ENCODE measurements at places on chromosomes 3 and 15. TPM values are rescaled to one million over a fixed set of nuclear protein-coding genes. Genes with fewer than 3 reads are reported as not detected.

DNA sequence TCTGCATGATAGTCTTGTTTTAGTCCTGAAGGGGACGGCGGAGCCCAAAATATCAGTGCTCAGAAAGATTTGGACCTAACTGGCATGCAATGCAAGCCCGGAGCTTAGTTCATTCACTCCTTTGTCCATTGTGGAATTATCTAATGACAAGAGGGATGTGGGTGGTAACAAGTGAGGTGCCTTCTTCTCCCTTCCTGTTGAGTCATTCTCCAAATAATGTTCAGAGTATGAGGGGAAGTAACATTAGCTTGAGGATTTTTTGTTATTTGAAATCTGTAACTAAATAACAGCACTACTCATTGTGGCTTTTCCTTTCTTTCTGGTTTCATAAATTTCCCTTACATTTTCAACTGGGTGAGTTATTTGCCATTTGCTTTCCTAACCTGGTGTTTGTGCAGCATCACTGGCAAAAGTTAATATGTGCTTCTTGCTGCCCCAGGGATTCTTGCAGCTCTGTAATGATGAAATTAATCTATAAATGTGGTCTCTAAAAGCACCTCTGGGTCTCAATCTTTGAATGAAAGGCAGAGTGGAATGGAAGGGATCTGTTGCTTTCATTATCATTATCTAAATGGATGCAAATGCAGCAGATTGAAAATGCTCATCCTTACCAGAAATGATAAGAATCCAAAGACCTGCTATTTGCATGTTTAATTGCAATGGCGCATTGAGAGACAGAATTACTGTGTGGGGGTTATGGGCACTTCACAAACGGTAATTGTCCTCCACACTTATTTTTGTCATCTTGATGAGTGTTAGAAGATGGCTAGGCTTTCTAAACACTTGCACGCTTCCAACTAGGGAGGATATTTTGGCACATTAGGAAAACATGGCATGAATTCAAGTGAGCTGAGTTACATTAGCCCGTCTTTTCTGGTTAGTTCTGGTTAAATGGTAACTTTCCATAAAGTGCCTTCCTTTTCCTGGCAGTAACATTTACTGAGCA is 89.9 kb upstream of the MITF start:
- no peak overlapping the region for H3K27ac ChIP-seq
- no peak for DNase-seq
- no peak overlapping the region for H3K4me3 ChIP-seq
- H3K36me3 ChIP-seq, result no peaks in the 10 kb centered on the region
- H3K4me1 ChIP-seq, result no peaks in the 10 kb centered on the region

- no peak overlapping the region for H3K4me3 ChIP-seq
- DNase-seq, result no peak
- no peak overlapping the region for H3K27ac ChIP-seq
- H3K27me3 ChIP-seq, result peaks cover 11% of the 10 kb centered on the region
Measured at GRCh38 chr3:180633722-180634121, 31.8 kb downstream of the TTC14 start.

DNA sequence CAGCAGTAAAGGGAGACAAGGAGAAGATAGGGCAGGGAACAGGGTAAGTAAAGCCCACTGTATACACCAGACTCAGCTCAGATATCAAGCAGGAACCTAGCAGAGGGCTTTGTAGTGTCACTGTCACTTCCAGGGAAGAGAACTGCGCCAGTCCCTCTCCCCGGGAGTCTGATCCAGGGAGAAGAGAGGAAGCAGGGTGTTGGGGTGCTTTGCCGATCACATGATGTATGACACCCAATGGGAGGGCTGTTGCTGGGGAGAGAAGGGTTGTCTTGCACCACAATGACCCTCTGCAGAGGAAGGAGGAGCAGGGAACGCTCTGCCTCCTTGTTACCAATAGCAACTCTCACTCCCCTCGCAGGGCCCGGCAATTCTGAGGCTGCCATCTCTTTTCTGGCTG is 147.2 kb upstream of the SLC2A2 start:
- DNase-seq, result no peak
- H3K4me3 ChIP-seq, result no peak overlapping the region
- peaks cover 13% of the 10 kb centered on the region for H3K36me3 ChIP-seq
- no peak overlapping the region for H3K27ac ChIP-seq
- no peaks in the 10 kb centered on the region for H3K27me3 ChIP-seq
- no peaks in the 10 kb centered on the region for H3K4me1 ChIP-seq

GRCh38 chr3:141887051-141887450 is 10.6 kb downstream of the ATP1B3 start:
- peaks cover 3% of the 10 kb centered on the region for H3K4me1 ChIP-seq
- H3K27me3 ChIP-seq, result no peaks in the 10 kb centered on the region
- H3K4me3 ChIP-seq, result no peak overlapping the region
- no peaks in the 10 kb centered on the region for H3K36me3 ChIP-seq

DNA sequence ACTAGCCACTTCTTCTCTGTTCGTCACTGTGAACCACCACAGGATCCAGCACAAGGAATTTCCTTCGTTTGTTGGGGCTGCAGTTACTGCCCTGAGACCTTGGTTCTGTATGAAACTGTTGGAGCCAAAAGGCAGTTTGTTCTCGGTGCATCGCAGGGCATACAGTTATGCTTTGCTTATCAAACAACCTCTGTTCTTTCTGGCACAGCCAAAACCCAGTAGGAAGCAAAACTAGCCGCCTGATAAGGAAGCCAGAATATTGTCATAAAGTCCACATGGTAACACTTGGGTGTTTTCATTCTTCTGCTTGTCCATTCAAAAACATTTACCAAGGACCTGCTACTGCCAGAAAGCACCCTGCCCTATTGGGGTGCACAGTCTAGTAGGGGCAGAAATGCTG is 116.1 kb downstream of the RAB11A start:
- H3K4me1 ChIP-seq, result peaks cover 5% of the 10 kb centered on the region
- H3K4me3 ChIP-seq, result no peak overlapping the region
- DNase-seq, result no peak
- peaks cover 11% of the 10 kb centered on the region for H3K27me3 ChIP-seq
- no peak overlapping the region for H3K27ac ChIP-seq

GRCh38 chr3:153626158-153626557 is 464.1 kb downstream of the RAP2B start:
- no peak overlapping the region for H3K27ac ChIP-seq
- peaks cover 52% of the 10 kb centered on the region for H3K4me1 ChIP-seq

DNA sequence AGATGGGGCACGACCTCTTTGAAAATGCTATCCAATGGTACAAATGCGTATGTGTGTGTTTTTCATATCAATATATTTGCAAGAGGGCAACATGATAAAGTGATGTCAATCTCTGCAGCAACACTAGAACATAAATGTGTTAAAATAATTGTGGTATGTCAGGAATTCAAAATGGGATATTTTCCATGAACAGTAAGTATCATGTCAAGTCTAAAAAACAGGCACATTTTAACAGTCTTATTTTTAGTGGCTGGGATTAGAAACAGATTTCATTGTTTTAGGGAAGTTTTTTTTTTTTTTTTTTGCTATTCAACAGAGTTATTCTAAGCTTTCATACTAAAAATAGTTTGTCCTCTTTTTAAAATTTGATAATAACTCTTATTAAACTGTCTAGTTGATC is 209.8 kb downstream of the GAP43 start:
- no peaks in the 10 kb centered on the region for H3K36me3 ChIP-seq
- DNase-seq, result no peak
- no peak overlapping the region for H3K27ac ChIP-seq
- no peaks in the 10 kb centered on the region for H3K27me3 ChIP-seq

DNA sequence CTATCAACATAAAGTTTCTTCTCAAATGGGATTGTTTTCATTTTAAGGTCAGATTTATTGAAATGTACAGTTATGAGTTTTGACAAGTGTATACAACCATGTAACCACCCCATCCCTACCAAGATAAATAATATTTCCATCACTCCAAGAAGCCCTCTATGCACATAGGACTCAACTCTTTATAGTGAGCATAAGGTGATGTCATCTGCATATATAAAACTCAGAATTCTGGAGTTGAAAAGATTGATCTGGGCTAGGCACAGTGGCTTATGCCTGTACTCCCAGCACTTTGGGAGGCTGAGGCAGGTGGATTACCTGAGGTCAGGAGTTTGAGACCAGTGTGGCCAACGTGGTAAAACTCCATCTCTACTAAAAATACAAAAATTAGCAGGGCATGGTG is 10.3 kb upstream of the GK5 start:
- no peaks in the 10 kb centered on the region for H3K27me3 ChIP-seq
- DNase-seq, result no peak
- no peaks in the 10 kb centered on the region for H3K4me1 ChIP-seq
- no peaks in the 10 kb centered on the region for H3K36me3 ChIP-seq
- H3K4me3 ChIP-seq, result no peak overlapping the region

DNA sequence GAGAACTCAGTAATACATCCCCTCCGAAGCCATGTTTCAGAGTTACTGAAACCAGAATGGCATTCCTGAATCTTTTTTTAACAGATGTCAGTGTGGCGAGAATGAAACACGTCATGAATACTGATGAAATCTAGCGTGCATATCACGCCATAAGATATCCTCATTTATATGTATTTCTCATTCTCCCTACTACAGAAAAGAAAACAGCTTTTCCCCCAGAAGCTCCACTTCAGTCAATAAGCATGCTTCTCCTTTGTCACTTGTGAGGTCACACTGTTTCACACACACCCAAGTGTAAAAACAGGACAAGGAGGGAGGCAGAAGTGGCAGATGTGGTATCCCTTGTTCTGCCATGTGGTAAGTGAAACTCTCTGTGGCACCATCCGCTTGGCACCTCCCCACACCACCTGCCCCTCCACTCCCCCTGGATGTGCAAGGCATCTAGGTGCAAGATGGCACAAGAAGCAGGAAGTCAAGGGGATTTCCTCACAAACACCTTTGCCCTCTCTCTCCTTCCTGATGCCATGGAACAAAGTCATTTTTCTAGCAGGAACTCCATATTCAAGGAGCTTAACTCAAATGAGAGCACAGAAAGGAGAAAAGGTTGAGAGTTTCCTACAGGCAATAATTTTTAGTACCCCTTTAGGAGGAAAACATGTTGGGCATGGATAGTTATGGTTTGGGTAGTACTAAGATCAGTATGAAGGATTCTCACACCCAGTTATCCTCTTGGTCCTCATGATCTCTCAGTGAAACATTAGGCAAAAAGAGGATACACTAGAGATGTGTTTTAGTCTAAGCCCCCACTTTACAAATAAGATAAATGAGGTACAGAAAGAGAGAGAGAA is 47.5 kb upstream of the FRMD4B start:
- no peaks in the 10 kb centered on the region for H3K27me3 ChIP-seq
- H3K27ac ChIP-seq, result no peak overlapping the region
- H3K4me1 ChIP-seq, result no peaks in the 10 kb centered on the region
- H3K4me3 ChIP-seq, result no peak overlapping the region

- no peaks in the 10 kb centered on the region for H3K4me1 ChIP-seq
- no peak overlapping the region for H3K4me3 ChIP-seq
- DNase-seq, result no peak
- H3K27ac ChIP-seq, result no peak overlapping the region
Measured at GRCh38 chr3:169218314-169218983, 445.1 kb downstream of the MECOM start.

DNA sequence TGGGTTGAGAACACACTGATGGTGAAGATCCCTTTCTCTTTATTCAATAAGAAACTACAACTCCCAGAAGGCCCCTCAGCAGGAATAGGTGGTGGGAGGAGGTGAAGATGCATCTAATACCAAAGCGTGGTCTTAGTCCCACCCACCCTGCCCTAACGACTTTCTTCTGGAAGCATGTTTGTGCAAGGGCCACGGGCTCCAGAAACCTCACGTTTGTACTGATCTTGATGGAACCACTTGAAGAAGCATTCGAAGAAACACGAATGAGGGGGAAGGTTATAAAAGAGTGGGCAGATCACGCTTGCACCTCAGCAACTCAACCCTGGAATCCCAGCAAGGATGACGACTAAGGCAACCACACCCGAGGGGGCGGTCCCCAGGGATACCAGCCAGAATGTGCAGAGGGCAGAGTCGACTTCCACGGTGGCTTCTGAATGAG is 10.6 kb upstream of the SLC25A36 start:
- H3K27me3 ChIP-seq, result peaks cover 7% of the 10 kb centered on the region
- H3K4me3 ChIP-seq, result no peak overlapping the region
- no peaks in the 10 kb centered on the region for H3K4me1 ChIP-seq
- no peaks in the 10 kb centered on the region for H3K36me3 ChIP-seq

DNA sequence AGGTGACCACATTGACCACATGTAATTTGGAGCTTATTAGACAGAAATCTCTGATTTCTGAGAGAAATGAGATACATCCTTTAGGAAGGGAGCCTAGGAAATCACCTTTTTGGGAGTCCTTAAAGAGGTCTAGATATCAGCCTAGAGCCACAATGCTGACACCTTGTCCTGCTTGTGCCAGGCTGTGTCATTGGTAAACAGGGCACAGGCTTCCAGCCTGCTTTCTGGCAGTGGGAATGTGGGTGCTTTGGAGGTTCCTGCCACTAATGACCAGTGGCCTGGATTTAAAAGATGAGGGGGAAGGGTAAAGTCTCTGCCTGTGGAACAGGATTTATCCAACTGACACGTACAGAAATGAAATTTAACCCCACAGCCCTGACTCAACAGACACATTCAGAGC is 169.8 kb upstream of the KBTBD8 start:
- H3K36me3 ChIP-seq, result no peaks in the 10 kb centered on the region
- H3K27me3 ChIP-seq, result no peaks in the 10 kb centered on the region
- H3K4me3 ChIP-seq, result no peak overlapping the region
- H3K4me1 ChIP-seq, result no peaks in the 10 kb centered on the region

- no peaks in the 10 kb centered on the region for H3K36me3 ChIP-seq
- no peak for DNase-seq
- H3K27me3 ChIP-seq, result no peaks in the 10 kb centered on the region
- H3K4me3 ChIP-seq, result no peak overlapping the region
- H3K27ac ChIP-seq, result no peak overlapping the region
- H3K4me1 ChIP-seq, result no peaks in the 10 kb centered on the region
Measured at GRCh38 chr3:178545337-178545736, 9.1 kb downstream of the KCNMB2 start.

GRCh38 chr15:40769274-40770146 is at the start of gene C15orf62:
C15orf62 (plus strand) TSS chr15:40769980; CDS start chr15:40770496, 516 bp downstream.
- DNase-seq, result peak; percentile 40
- no peak within 1 kb of the TSS for H3K4me3 ChIP-seq
- no peaks in the 10 kb centered on the region for H3K27me3 ChIP-seq
- H3K36me3 ChIP-seq, result peaks cover 3% of the 10 kb centered on the region
- no peak within 1 kb of the TSS for H3K27ac ChIP-seq

- no peak for DNase-seq
- H3K4me3 ChIP-seq, result no peak overlapping the region
- H3K4me1 ChIP-seq, result peaks cover 7% of the 10 kb centered on the region
- H3K27ac ChIP-seq, result no peak overlapping the region
- H3K27me3 ChIP-seq, result no peaks in the 10 kb centered on the region
- H3K36me3 ChIP-seq, result no peaks in the 10 kb centered on the region
Measured at GRCh38 chr3:11250902-11251806, 21.0 kb upstream of the ATG7 start.

- DNase-seq, result peak; percentile 7
- H3K27me3 ChIP-seq, result no peaks in the 10 kb centered on the region
- H3K4me3 ChIP-seq, result no peak overlapping the region
- no peak overlapping the region for H3K27ac ChIP-seq
- no peaks in the 10 kb centered on the region for H3K4me1 ChIP-seq
Measured at GRCh38 chr15:88274553-88275460, 18.3 kb upstream of the NTRK3 start.

Gene MYRIP
- not detected for total RNA-seq

Gene MESP2
- total RNA-seq, result not detected

Gene U2SURP
- total RNA-seq, result 148 TPM

Gene WHAMM
- total RNA-seq, result 9.3 TPM

Gene CLDN16
- not detected for total RNA-seq

Gene NECTIN3
- 12.8 TPM for total RNA-seq

Gene SLC28A1
- total RNA-seq, result not detected

Measured in CD8-positive, alpha-beta memory T cell (primary cell).